NAMALWA (cell line): ENCODE measurements at places on chromosomes 2 and 18.

- DNase-seq, result peak; percentile 20
Measured at GRCh38 chr2:64904413-64905329, 84.5 kb upstream of the SLC1A4 start.

- no peak for DNase-seq
Measured at GRCh38 chr2:27441958-27442919, at the start of gene KRTCAP3. TSS of gene KRTCAP3 (plus strand) at chr2:27442381. CDS start at chr2:27442413, 32 bp downstream.

- DNase-seq, result no peak
Measured at GRCh38 chr2:99481941-99482340, 7.9 kb downstream of the REV1 start.

- no peak for DNase-seq
Measured at GRCh38 chr2:217261452-217261851, 401.6 kb upstream of the TNP1 start.

DNA sequence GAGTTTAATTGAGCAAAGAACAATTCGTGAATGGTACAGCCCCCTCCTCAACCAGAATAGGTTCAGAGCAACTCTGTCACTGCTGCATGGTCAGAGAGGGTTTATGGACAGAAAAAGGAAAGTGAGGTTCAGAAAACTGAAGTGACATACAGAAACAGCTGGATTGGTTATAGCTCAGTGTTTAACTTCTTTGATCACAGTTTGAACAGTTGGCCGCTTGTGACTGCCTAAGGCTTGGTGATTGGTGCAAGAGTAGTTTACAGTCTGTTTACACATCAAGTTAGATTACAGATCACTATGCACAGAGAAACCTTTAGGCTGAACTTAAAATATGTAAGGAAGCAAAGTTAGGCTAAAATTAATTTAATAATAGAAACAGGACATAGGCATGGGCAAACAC lies 459.2 kb downstream of the KCNJ3 start:
- no peak for DNase-seq

- no peak for DNase-seq
Measured at GRCh38 chr2:223586261-223586660, 15.9 kb downstream of the SCG2 start.

DNA sequence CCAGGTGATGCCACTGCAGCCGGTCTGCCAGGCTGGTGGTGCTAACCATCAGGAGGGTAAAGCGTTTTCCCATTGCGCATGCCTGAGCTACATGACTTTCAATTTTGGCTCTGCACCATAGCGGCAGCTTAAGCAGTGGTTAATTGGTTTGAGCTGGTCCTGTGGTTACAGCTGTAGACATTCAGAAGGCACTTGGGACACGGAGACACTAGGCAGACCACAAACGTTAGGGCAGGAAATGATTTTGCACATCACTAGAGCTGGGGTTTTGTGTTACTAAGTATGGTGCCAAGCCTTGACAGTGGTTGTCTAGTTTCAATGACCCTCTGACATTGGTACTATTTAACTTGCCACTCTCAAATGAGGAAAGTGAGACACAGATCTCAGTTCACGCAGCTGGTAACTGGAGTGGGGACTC lies 28.9 kb upstream of the CNOT11 start:
- peak; percentile 96 for DNase-seq

GRCh38 chr2:233395687-233396086 lies 41.4 kb downstream of the DGKD start:
- no peak for DNase-seq

- no peak for DNase-seq
Measured at GRCh38 chr2:52960881-52961280, 806.7 kb upstream of the CHAC2 start.

DNA sequence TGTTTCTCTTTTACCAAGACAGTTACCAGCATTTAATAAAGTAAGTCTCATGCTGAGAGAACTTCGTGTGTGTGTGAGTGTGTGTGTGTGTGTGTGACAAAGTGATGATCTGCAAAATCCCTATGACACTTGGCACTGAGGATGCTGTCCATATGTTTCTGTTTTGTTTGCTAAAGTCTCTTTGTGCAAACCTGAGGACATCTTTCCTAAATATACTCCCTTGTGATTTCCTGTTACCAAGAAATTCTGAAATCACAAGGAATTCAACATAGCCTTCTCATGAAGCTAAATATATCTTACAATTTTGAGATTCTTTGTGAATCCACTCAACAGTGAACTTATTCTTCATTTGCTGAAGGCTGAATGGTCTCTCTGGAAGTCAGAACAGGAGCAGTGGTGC lies 1359.7 kb upstream of the NRXN1 start:
- no peak for DNase-seq

GRCh38 chr2:150542172-150542571 lies 54.7 kb upstream of the RND3 start:
- no peak for DNase-seq

- DNase-seq, result no peak
Measured at GRCh38 chr18:28514699-28515098, 337.8 kb upstream of the CDH2 start.

GRCh38 chr2:52396836-52397235 lies 1364.9 kb upstream of the NRXN1 start:
- no peak for DNase-seq

GRCh38 chr2:137336067-137336466 lies 570.7 kb downstream of the THSD7B start:
- DNase-seq, result no peak

DNA sequence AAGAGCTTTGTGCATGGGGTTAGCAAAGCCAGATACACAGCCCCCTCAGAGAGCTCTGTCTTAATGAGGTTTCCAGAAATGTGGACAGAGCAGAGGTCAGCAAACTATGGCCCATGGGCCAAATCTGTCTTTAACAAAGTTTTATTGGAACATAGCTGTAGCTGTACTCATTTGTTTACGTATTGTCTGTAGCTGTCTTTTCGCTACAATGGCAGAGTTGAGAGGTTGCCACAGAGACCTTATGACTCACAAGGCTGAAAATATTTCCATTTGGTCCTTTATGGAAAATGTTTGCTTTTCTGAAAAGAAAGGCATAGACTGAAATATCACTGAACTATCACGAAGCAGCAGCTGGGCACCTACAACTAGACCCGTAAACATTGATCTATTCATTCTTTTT lies 841.8 kb downstream of the SLC4A3 start:
- no peak for DNase-seq

DNA sequence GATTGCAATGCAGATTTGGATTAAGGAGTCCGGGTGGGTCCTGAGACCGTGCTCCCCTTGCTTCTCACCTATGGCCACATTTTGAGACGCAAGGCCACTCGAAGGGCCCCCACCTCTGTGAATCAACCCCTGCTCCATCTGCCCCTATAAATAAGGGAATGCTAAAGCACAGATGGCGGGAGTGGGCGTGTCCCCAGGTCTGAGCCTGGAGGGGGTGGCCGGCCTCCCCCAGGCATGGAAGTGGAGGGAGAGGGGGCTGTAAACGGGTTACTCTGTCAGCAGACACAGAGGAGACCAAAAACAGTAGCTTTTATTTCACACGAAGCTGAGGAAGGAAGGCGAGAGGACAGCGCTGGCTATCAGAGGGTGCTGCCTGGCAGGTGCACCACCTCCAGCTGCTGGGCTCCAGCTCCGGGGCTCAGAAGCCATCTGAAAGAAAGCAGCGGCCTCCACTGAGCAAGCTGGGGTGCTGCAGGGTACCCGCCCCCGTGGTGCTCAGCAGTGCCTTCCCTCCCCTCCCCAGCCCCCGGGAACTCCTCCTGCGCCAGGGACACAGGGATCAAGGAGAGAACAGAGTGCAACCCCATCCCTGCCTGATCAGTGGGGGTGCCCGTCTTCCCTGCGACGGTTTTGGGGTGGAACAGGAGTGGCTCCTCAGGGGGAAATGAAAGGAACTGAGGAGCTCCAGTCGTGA lies 56.7 kb upstream of the RAB6C start:
- peak; percentile 15 for DNase-seq

GRCh38 chr2:160650196-160651118 lies 156.8 kb upstream of the RBMS1 start:
- DNase-seq, result no peak

GRCh38 chr2:237161189-237161588 lies 75.5 kb downstream of the COPS8 start:
- DNase-seq, result no peak

- DNase-seq, result no peak
Measured at GRCh38 chr2:149634103-149634502, 46.5 kb upstream of the MMADHC start.

- no peak for DNase-seq
Measured at GRCh38 chr2:86272111-86272510, 65.3 kb downstream of the REEP1 start.

DNA sequence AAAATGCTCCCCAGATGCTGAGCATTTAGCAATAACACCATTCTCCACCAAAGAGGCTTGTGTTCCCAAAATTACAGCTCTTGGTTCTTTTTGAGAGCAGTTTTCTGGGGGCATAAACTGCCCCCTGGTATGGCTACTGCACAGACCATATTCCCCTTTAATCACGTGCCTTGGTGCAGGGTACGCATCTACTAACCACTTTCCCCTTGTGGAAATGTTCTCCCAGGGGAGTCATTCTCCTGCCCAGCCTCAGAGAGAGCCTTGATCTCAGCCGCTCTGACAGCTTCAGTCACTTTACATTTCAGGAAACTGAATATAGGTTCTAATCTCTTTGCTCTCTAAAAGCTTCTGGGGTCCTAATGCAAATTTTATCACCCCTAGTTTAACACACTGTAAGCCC lies 44.7 kb upstream of the EML6 start:
- peak; percentile 37 for DNase-seq

DNA sequence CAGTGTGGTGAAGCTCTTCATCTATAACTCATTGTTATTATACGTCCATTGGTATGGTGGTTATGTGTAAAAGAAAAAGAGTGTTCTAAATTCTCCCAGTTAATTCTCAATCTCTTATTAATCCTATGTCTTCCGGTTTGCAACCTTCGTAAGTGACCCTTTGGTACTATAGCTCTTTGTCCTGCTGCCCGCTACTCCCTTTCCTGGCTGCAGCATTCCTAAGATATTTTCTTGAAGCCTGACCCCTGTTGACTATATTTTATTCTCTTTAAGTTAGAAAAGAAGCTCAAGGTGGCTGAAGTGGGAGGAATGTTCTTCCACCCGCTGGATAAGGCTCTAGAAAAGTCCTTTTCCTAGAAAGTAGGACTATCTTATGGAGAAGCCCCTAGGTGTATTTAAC lies 684.8 kb downstream of the SOCS6 start:
- no peak for DNase-seq

DNA sequence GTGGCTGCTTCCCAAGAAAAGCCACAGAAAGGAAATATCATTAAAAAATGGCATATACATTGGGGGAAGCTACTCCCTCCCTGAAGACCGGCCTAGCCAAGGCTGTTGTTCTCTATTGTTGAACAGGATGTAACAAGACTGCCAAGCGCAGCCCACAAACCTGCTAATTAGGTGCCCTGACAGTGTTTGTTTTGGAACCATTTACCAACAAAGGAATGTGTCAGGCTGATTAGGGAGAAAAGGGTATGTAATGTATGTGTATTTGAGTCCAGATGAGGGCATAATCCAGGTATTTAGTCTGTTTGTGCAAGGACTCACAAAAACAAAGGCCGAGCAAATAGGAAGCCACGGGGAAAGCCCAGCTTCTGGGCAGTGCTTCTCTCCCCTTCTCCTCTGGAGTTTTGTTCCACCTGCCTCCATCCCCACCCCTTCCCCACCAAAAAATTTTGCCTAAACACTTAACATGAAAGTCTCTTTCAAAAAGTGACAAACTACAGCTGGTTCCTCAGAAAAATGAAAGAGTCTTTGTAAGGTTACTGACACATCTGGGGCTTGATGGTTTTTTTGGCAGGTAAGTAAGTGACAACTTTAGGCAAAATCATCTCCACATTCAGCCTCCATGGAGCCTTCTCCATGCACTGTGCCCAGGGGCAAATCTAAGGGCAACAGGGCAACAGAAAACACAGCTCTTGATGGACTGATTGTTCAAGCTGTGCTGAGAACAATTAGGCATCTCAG lies 78.3 kb upstream of the FZD5 start:
- DNase-seq, result no peak

DNA sequence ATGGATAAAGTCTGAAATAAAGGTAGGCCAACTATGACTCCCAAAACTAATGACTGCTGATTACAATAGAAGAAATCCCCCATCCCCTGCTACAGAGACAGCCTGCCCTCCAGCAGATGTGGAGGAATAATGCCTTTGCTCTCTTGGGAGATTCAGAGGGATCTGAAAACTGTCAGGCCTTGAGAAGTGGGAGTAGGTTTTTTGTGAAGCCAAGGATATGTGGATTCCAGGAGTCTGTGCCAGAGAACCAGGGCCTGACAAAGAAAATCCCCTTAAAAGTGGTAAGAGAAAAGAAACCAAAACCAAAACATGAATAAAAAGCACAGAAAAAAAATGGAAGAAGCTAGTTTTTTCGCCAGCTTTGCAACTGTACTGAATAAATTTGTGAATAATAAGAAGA lies 397.6 kb downstream of the ZNF521 start:
- no peak for DNase-seq

DNA sequence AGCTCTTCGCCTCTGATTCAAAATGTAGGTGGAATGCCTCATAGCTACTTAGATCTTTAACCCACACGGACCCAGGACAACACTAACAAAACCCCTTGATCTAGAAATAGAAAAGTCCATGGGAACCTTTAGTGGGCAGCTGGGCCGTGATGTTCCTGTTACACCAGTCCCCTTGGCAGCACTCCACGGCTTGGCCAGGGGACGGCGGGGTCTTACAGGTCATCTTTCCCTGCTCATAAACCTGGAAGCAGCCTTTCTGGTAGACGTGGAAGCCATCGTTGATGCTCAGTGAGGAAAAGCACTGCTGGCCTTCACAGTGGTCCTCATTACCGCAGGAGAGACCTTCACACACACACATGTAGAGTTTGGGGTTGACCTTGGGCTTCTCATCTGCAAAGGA lies 95.9 kb downstream of the ACVR1 start:
- DNase-seq, result no peak

GRCh38 chr2:180625006-180625844 lies 355.2 kb upstream of the UBE2E3 start:
- no peak for DNase-seq

DNA sequence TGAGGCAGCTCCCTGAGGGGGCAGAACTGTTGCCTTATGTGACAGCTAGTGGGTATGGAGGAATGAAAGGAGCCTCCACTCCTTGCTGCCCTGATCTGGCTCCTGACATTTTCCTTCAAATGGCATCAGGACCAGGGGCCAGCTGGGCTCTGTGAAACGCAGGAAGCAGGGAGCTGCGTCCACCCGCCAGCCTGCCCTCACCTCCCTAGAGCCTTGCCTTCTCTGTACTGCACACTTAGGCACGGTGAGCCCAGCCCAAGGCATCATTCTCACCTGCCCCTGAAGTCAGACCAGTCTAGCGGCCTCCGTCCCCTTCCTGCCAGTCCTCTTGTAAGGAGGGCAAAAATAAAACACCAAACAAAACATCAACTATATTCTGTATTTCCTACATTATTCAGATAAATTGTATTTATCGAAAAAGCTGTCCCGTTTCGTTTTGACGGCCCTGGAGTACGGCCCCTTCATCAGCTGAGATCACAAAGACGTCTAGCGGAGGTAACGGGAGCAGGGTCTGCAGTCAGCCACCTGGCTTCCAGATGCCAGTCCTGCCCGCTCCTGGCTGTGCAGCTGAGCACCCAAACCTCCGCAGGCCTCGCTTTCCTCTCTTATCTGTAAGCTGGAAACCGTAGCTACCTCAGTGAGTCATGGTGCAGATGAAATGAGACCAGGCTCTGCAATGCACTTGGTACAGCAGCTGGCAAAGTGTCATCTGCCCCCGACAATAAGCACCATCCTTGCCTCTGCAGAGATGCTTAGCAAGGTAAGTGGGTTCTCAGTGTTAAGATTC lies 6.9 kb upstream of the CTDP1 start:
- DNase-seq, result no peak
